ENCODE measurements at places on chromosomes 2 and 18.

DNA sequence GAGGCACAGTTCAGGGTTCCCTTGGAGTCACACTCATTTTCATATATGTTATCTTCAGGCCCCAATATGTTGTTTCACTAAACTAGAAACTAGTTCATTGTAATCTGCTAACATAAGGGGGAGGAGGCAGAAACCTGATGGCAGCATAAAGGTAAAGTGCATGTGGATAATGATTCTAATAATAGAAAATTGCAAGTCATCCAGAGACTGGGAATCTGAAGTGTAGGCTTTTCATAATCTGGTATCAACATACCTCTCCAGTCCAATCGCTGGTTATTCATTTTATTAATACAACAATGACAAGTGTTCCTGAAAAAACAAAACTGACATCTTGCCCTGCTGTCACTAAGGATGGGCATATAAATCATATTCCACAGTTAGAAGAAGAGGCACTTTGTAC lies 326.3 kb upstream of the ZNF804A start:
- DNase-seq = no peak

- no peak for DNase-seq
These were observed 1159.6 kb upstream of the CHAC2 start for GRCh38 chr2:52608030-52608429.

DNA sequence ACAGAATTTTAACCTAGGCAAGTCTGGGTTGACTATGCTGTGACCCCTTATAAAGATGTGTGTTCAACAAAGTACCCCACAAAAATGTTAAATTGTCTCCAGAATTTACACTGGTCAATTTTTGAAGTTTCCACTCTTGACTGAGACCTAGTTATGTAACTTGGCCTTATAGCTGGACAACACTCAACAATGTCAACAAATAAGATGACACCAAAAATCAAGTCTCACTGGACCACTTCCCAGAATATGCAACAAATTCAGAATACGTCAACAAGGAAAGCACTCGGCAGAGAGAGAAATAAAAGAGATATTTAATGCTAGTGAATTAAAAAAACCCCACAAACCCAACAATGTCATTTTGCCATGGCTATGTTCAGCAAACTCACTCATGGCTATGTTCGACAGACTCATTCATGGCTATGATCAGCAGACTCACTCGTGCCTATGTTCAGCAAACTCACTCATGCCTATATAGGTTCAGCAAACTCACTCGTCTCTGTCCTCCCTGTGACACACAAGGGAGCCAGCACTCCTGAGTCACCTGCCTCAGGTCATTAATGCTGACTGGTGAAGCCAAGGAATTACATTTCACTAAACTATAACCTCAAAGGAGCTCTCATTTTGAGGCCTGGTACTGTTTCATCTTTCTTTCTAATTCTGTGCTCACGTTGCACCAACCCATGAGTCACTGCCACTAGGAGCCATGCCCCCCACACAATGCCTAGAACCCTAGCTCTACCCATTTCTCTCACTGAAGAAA lies 72.7 kb downstream of the PTPN2 start:
- no peak for DNase-seq

GRCh38 chr2:24766609-24767008 lies 26.6 kb downstream of the PTRHD1 start:
- DNase-seq = no peak

GRCh38 chr18:26021061-26021754 lies 69.2 kb downstream of the SS18 start:
- DNase-seq = no peak

- no peak for DNase-seq
These were observed at the start of gene ATP8B1 for GRCh38 chr18:57803103-57803969. ATP8B1 (minus strand) TSS chr18:57803315; CDS start chr18:57731807, 71,508 bp downstream.

DNA sequence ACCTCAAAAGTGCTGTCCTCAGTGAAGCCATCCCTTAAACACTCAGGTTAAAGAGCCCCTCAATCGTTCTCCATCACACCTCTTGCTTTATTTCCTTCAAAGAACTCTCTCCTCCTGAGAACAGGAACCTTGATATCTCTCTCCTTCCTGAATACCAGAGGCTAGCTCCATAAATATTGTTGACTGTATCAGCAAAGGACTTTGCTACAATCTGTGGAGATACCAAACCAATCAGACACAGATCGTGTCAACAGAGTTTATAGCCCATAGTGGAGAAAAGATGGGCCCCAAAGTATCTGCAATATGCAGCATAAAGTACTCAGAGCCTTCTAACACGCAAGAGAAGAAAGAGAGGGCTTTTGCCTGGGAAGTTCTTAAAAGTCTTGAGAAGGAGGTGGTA lies 36.4 kb downstream of the PLEKHM3 start:
- DNase-seq = no peak

DNA sequence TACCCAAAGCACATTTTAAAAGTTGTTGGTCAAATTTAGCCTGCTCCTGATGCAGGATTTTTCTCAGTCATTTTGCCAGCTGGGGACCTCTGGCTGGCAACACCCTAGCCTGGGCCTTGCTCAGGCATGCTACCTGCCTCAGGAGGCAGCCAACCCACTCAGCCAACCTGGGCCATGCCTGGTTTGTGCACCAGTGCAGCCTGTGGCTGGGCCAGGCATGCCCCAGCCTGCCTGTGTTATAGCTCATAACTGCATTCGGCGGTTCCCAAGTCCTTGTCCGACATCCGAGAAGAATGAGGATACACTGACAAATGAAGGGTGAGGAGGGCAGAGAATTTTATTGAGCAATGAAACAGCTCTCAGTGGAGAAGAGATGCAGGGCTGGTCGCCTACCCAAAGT lies 608.0 kb downstream of the SUCLG1 start:
- DNase-seq = no peak

GRCh38 chr18:41126541-41127235 lies 828.3 kb upstream of the PIK3C3 start:
- no peak for DNase-seq

GRCh38 chr2:211453311-211453887 lies 897.0 kb downstream of the CPS1 start:
- DNase-seq = no peak

- no peak for DNase-seq
These were observed 51.4 kb downstream of the LINC00305 start for GRCh38 chr18:64097497-64097896.

DNA sequence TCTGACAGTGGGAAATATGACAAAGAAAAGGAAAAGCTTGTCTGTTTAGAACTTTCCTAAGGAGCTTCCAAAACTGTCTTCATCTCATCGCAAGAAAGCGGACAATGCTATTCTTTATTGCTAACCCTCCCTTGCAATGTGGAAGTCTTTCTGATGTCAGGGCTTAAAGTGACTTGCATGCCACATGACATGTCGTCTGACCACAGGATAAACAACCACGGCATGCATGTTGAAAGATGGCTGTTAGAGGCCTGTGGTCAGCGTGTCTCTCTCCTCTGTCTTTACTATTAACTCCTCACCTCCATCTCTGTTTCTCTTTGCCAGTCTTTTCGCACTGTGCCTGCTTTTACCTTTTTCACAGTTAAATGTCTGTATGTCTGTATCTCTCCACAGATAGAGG lies 389.8 kb downstream of the LNPK start:
- DNase-seq = no peak

DNA sequence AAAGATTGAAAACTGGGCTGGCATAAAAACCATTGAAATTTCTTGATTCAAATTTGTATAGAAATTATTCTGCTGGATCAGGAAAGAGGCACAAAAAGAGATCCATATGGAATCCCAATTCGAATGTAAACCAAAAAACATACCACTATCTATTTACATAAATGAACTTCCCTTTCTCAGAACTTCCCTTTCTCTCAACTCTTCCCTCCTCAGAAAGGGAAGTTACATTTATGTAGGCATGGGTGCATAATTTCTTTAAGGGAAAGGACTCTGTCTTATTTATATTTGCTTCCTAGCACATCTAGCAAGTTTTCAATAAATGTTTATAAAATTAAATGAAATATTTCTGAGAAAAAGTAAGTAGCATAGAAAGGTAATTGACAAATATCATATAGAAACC lies 398.1 kb upstream of the ATP5MC3 start:
- no peak for DNase-seq

- no peak for DNase-seq
These were observed 353.6 kb downstream of the KIAA1328 start for GRCh38 chr18:37182340-37183135.

DNA sequence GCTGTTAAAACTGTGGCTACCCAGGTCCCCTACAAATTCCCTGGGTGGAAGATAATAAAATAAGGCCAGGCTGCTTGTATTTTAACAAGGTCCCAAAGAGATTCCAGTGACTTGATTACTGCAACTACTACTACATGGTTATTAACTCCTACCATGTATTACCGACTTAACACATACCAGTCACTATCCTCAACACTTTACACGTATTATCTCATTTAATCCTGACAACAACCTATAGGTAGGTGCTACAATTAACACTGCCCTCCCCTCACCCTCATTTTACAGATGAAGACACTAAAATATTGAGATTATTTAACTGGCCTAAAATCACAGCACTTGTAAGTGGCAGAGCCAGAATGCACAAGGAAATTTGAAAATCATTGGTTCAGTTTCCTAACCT lies 5.4 kb downstream of the CLASP1 start:
- no peak for DNase-seq

DNA sequence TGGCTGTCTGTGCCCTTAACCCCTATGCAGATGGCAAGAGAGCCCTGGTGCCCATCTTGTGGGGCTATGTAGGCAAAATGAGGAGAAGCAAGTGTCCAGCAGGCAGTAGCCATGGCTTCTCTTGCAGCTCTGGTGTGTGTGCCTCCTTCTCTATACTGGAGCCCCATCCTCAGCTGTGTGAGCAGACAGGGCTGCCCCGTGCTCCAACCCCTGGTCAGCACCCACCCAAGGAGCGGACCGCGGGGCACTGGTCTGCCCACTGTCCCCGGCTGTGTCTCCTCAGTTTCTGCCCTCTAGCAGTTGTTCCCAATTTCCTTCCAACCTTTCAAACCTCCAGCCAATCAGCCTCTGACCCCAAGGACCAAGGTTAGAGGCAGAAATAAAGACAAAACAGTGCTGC lies 134.9 kb upstream of the GLI2 start:
- DNase-seq = no peak

GRCh38 chr2:27086724-27087593 lies at the start of gene KHK:
KHK (plus strand) TSS chr2:27086772; CDS start chr2:27087260, 488 bp downstream.
- DNase-seq = no peak

DNA sequence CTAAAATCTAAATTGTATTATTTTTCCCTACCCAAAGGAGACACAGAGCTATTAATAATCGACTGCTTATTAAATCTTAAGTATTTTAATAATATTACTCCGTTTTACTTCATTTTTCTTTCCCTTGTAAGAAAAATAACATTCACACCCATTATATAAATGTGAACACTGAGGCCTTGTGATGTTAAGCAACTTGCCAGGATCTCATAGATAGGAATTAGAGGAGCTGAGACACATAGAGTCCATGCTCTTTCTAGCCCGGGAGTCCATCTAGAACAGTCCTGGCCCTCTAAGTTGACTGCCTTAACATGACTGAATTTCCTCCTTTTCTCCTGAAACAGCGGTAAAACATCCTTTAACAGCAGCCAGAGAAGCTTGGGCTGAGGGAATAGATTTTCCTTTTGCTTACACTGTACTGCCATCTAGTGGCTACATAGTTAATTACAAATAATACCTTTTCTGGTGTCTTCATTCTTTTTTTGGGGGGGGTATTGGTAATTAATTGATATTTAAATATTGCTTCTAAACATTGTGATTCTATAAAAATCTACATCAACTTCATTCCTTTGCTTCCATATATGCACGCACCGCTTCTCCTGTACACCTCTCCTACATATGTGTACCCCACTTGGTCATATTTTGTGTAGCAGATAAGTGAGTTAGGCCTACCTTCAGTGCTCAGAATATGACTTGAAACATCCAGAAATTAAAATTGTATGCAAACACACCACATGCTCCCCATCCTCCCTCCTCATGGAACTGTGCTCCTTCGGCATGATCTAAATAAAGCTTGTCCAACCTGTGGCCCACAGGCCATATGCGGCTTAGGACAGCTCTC lies 125.8 kb upstream of the HNMT start:
- DNase-seq = no peak

DNA sequence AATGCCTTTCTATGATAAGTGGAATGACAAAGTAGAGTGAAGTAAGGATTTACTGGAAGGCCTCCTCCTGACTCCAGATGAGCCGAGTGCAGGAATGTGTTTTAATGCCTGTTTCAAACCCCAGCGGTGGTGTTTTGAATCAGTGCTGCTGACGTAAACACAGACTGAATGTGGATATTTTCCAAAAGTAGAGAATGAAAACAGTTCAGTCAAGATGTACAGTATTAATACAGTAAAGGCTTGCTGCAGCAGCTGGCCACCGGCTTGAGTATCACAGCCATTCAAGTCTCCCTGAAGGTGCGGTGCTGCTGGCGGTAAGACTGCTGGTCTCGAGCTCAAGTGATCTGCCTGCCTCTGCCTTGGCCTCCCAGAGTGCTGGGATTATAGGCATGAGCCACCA lies 46.7 kb downstream of the ARHGAP28 start:
- DNase-seq = no peak
